ENCODE measurements at places on chromosomes 16 and 17.

DNA sequence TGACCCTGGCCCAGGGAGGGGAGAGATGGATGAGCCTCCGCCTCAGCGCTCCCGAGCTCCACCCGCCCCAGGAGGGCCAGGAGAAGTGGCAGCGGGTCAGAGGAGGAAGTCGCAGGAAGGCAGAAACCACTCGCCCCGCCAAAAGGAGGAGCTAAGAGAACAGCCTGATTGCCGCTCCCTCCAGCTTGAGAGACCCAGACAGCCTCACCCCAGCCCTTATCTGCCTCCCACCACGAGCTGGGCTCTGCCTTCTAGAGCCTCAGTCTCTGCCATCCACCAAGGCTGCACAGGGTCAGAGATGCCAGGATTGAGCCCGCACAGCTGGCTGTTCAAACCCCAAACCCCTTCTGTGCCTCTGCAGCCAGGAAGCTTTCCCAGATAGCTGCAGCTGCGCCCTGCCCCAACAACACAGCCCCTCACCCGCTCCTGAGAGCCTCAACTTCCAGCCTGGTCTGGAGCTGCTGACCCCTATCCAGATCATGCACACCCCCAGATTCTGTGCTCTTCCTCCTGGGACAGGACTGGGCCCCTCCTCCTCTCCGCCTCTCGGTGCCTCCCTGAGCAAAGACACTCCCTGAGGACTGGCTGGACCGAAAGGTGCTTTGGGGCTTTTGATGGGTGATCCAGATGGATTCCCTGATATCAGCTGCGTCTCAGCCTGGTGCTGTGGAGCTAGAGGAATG is 1.0 kb upstream of the ATP2A3 start:
- DNase-seq: peak; percentile 73

DNA sequence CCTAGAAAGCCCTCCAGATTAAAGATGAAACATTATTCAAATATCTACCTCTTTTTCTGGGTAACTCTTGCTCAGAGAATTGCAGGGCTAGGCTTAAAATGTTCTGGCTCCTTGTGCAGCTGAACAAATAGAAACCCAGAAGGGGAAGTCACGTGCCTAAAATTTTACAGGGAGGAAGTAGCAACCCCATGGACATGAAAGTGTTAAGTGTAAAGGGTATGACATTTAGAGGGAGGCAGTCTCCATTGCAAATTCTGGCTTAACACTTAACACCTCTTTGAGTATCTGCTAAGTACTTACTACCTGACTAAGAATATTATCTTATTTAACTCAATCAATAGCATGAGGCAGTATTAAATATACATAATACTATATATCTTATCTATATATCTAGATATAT is 376.1 kb upstream of the ERCC4 start:
- no peak for DNase-seq

- DNase-seq: no peak
Measured at GRCh38 chr16:88732172-88732960, 26.1 kb downstream of the CTU2 start.

GRCh38 chr17:67449845-67450755 is 73.0 kb downstream of the PITPNC1 start:
- DNase-seq: no peak

DNA sequence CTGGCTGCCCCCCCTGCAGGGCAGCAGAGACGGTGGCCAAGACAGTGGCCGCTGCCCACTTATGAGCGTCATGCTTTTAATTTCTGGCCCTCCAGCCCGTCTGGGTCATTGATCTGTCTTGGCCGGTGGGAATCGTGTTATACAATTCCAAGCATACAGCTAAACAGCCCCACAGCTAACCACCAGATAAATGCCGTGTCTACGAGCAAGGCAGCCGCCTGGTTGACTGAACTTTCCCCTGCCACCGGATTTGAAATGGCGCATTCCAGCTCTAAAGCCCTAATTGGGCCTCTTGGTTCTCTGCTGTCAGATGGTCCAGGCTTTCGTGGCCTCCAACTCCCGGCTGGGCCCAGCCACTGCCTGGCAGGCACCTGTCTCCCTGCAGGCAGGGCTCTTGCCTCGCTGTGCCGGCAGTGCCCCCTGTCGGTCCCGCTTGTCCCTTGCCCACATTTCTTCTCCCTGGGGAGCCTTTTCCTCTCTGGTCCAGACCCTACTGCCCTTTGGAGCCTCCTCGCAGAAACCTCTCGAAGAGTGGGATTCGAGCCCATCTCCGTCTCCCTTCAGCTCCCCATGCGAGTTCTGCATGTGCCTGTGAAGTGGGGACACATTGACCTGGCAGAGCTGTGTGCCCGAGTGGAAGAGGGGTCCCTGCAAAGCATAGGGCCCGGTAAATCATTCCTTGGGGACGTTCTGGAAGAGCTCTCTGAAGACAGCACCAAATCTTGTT is 1.8 kb upstream of the RBFOX3 start:
- DNase-seq: no peak

DNA sequence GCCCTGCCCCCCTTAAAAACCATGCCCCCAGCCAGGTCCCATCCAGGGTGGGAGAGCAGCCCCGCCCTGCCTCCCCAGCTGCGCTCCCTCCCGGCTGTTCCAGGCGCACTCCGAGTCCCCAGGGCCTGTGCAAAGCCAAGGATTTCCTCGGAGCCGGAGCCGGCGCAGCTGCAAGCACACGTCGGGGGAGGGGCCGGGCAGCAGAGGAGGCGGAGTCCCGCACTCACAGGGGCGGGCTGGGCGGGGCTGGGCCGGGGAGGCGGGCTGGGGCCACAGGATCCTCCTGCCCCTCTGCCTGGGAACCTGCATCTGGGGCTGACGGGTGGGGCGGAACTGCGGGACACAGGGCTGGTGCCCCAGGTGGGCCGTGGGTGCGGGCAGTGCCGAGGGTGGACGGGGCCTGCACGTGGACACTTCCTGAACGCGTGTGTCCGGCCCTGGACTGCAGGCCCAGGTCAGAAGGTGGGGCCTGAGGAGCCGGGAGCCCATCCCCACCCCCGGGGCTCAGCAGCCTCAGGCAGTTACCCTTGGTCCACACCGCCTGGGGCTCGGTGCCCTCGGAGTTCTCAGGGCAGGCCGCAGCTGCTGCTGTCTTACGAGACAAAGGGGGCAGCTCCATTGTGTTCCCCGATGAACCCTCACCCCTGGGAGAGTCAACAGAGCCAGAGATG is 24.0 kb upstream of the SSTR5 start:
- no peak for DNase-seq

- DNase-seq: no peak
Measured at GRCh38 chr16:13521356-13521755, 398.6 kb upstream of the ERCC4 start.

DNA sequence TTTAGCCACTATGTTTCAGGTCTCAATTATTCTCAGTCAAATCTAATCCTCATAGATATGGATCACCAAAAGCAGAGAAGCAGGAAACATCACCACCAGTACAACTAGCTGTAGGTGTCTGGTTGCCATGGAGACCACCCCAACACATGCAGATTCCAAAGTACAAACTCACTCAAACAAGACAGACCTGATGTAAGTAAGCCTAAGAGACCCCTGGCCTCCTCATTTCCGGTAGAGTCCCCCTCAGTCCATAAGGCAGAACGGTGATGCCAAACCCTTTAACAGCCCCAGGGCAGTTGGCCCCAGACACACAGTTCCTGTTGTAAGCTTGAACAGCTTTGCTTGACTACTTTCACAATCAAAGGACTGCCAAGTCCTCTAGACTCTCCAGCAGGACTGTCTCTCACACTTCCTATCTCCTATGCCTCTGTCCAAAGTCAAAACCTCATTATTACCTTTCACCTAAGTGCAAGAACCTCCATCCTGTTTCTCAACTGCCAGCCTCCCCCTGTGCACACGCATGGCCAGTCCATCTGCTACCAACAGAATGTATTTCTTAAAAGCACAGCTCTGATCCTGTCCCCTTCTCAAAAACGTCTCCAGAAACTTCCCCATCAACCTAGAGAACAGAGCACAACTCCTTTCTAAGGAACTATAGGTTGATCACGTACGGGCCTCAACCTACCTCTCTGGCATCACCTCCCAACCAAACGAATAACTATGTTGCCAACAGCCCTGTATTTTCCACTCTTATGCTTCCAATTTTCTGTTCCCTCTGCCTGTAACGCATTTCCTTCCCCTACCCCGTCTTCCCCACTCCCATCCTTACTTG is 23.9 kb downstream of the SLC39A11 start:
- peak; percentile 77 for DNase-seq

- DNase-seq: no peak
Measured at GRCh38 chr17:47957591-47958490, at the start of gene PRR15L. Gene PRR15L (minus strand): TSS chr17:47957883. CDS start chr17:47953234, 4,649 bp downstream.

- DNase-seq: no peak
Measured at GRCh38 chr17:7204828-7205461, 14.7 kb downstream of the DLG4 start.

DNA sequence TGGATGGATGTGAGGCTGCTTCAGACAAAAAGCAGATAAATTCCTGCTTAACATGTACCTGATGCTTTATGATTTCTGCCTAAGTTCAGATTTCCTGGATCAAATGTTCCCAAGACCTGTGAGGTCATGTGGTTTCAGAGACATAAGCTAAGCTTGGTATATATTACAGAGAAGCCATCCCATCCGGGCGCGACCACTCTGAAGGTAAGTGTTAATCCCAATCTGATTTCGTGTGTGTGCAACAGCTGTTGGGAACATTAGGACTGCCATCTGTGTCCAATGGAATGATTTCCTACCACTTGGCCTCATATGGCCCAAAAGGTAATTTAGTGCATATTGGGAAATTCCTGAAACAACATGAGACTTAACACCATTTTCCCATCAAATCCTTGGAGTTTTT is 199.1 kb downstream of the HS3ST3B1 start:
- DNase-seq: no peak

DNA sequence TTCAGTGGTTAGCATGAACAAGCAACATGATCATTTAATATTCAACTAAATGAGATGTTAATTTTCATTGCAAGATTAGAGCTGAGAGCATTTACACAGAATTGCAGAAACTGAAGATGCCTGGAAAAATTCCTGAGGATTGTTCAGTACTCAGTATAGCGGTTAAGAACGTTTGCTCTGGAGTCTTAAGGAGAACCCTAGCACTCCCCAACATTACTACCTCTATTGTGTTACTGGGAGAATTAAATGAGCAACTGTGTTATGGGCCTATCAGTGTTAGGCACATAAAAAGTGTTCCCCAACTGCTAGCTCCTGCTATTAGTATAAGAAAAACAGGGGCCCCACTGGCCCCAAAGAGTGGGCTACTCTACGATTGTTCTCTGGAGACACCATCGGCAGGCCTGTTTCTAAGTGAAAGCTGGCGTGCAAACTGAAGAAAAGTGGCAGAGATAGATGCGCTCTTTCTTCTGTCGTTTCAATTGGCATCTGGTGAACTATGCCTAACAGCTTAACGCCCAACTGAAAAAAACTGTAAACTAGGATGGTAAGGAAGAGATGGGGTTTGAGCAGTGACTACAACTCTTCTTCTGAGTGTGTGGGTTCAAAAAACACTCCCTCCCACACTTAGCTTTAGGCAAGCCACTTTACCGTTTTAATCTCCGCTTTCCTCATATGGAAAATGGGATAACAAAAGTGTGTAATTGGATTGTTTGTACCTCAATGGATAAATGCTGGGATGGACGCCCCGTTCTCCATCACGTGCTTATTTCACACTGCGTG is 1.3 kb downstream of the CDR2 start:
- DNase-seq: no peak

GRCh38 chr17:46193626-46194392 is 580 bp upstream of the KANSL1 start:
- DNase-seq: peak; percentile 89

- no peak for DNase-seq
Measured at GRCh38 chr16:17532338-17532995, 61.7 kb upstream of the XYLT1 start.

DNA sequence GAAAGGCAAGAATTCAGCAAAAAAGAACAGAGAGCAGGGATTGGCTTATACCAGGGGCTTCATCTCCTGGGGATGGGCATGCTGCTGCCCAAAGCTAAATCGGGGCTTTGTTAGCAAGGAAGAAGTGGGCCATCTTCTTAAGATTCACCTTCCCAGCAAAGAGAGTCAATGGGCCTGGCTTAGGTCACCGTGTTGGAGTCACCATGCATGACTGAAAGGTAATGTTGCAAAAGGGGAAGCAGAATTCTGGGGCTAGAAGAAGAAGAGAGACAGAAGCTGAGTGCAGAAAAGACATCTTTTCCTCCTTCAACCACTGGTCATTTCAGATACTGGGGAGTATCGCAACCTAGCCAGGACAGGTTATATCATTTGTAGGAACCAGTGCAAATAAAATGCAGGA is 76.3 kb upstream of the KIFC3 start:
- DNase-seq: no peak

- DNase-seq: no peak
Measured at GRCh38 chr16:69773260-69773947, 11.3 kb downstream of the WWP2 start.

DNA sequence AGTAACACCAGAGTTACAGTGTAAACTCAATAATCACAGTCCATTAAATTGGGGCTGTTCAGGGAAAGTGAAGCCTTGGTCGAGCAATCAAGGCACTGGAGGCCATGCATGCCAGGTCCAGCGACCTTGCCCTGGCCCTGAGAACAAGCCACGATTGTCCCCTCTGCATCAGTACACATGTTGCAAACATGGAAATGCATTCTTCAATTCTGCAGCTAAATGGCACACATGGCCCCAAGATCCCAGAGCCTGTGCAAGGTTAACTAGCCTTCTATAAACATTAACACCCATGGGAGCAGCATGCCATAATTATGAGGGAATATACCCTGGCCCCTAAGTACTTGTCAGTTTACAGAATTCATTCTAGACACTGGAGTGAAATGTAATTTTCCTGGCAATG is 204.7 kb downstream of the HS3ST3B1 start:
- DNase-seq: no peak

DNA sequence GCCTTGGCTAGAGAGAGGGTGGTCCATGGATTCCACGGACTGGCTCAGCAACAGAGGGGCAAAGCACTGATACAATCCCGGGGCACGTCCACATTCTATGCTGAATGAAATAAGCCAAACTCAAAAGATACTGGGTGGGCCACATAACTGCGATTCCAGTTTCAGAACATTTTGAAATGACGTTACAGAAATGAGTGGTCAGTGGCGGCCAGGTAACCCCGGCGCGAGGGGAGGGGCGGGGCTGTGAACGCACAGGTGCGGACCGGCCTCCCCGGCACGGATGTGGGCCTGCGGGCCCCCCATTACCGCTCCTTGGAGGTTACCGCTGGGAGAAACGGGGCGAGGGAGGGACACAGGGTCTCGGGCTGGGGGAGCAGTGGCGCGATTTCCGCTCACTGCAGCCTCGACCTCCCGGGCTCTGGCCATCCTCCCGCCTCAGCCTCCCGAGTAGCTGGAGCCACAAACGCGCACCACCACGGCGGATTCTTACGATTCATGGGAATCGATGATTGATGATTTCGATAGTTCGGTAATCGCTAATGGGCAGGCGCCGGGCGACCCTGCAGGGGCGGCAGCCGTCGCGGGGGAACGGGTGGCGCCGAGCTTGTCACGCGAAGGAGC is 559 bp downstream of the MVD start:
- no peak for DNase-seq

- no peak for DNase-seq
Measured at GRCh38 chr17:65035191-65035590, 21.3 kb downstream of the GNA13 start.

GRCh38 chr16:47568351-47568750 is 107.2 kb downstream of the PHKB start:
- DNase-seq: no peak

Data from GF-D8 (cell line).